ENCODE measurements at places on chromosomes 2 and 18.

DNA sequence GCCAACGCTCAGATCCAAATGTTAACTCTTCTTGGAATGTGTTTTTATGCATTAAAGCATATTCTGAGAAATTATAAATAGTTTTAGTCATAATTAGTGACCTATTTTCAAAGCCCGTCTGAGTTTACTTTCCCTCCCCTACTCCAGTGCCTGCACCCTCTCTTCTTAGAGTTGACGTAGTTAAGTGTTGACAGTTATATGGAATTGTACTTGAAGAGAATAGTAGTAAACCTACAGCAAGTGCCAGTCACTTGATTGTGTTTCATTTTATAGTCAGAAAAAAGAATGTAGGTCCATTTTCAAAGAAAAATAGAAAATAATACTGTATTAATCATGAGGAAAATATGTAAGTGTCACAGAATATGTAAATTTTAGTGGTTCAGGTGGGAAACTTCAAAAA is 41.2 kb downstream of the ZCCHC2 start:
- no peak for DNase-seq

DNA sequence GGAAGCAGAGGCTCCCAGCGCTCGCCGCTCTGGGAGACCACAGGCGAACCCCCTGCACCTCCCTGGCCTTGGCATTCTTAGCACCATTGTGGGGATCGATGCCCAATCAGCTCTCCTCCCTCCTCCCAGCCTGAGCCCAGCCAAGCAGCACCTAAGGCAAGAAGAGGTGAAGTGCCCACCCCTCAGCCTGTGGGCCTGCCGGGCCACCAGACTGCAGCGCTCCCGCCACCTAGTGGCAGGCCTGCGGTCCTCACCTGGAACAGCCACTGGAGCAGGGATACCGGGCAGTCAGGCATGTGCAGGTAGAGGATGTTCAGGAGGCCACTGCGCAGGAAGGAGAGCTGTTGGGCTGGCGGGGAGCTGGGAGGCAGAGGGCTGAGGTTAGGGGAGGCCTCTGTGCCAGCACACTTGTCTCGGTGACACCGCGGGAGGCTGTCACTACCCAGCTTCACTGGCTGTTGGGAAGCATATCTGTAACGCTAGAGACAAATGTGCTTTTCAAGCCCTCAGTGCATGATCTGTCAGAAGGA is 35.2 kb downstream of the FAM178B start:
- DNase-seq, result peak; percentile 72

GRCh38 chr2:191009541-191010374 is 4.2 kb downstream of the STAT1 start:
- no peak for DNase-seq

- DNase-seq, result no peak
Measured at GRCh38 chr18:36758623-36759022, 70.2 kb downstream of the TPGS2 start.

DNA sequence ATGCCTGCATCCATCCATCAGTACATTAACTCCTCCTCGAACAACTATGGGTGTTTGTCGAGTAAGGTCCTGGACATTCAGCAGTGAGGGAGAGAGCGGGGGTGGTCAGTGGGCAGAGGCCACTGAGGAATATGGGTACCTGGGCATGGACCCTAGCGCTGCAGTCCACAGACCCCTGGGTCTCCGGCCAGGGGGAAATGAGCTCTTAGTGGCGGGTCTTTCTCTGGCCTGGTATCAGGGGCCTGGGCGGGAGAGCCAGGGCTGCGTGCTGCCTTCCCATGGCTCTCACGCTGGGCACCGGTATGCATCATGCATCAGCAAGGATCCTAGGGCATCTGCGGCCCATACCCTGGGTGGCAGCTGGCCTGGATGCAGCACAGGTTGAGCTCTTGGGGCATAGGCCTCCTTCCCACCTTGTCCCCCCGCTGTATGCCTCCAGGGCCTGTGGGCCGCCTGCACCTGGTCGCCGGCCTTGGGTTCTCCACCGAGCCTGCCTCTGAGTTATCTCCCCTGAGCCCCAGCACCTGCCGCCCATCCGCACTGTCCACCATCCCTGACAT is 1.3 kb upstream of the MOCOS start:
- no peak for DNase-seq

DNA sequence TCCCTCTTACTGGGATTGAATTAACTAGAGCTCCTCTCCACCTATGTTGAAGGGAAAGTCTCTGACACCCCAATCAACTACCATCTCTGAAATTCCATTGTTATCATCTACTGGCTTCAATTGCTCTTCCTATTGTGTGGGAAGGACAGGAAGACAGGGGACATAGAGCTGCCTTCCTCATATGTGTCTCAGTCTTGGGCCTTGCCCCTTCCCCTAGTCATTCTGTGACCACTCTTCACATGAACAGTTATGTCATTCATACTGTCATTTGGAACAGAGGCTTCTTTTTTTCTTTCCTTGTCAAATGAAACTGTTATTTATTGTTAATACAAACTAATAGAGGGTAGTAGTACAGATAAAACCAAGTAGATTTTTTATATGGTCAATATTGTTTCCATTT is 69.6 kb upstream of the EMILIN2 start:
- DNase-seq, result no peak

DNA sequence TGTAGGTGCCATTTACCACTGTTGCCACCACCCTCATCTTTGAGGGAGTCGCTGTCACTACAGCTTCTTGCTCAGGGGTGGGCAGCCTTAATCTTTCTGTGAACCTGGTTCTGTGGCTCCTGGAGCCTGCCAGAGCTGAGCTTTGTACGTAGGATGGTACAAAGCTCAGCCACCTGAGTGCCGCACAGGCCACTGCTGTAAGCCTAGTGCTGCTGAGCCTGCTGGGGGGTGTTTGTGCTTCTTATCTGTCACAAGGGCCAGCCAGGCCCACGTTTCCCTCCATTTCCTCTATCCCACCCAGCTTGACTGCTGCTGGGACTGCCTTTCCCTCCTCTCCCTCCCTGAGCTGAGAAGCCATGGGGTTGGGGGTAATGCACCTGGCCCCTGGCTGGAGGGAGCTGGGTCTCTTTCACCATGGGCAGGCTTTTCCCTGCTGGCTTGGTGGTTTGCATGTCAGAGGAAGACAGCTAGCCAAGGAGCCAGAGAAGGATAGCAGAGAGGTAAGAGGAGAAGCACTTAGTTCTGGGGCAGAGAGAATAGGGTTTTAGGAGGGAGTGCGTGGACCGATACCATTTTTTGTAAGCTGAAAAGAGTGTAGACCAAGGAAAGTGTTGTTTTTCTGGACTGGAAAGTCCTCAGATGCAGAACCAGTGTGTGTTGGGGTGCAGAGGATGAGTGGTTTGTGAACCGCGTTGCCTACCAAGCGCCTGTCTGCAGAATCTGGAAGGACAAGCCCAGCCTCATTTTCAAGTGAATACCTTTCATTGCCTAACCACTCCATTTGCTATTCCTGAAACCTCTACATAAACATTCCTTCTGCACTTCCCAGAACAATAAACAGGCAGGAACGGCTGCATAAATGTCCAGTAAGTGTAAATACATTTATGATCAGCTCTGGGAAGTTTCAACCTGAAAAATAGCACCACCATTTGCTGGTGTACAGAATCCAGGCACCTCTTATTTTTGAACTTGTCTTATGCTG is 45.1 kb upstream of the FHL2 start:
- DNase-seq, result no peak

GRCh38 chr2:125516496-125517109 is 1139.4 kb upstream of the GYPC start:
- no peak for DNase-seq

DNA sequence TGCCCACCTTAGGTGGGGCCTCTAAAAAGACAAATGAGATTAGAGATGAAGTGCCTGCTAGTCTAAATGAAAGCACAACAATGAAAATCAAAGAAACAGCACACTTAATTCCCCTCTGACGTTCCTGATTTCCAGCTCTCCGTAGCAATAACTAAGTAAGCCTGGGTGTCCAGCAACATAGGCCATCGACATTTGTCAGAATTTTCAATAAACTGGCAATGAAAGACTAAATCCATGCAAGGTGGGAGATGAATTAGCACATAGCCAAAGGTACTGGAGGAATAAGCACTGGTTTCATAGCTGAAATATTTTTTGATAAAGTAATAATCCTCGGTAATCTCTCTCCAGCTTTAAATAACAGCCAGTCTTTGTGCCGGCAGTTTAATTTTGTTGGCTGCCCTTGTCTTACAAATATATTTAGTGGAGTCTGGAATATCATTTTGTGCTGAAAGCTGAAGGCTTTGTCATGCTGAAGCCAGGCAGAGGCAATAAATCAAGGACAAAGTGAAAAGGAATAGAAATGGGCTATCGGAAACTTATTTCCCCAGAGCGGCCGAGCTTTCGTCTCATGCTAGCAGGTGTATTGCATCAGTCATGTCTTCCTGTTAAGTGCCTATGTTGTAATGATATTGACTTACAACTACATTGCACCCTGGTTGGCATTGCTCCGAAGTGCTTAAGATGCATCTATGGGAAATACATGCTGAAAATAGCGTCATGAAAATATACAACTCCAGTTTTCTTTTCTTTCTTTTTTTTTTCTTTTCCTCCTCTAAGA is 790.1 kb downstream of the CNTNAP5 start:
- no peak for DNase-seq

GRCh38 chr2:12116228-12116750 is 369.9 kb downstream of the LPIN1 start:
- no peak for DNase-seq
